Activated naive CD8-positive, alpha-beta T cell treated with anti-CD3 and anti-CD28 coated beads, Interleukin-2, amount 50 U/mL, for 16 hours (primary cell): ENCODE measurements at places on chromosomes 13 and 19.

DNA sequence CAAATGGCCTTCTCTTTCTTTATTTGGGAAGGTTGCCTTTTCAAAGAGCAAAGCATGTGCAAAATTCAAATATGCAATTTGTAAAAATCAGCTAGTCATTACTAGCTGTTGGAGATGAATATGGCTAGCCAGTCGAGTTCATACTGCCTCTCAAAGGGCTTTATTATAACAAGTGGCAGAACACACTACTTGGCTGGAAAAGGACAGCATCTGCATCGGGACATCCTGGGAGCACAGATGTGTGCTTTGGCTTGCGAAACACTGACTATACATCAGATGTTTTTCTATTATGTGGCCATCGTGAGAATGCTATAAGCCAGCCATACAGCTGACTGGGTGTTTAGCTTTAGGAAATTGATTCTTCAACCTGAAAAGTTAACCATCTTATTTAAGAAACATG is 424.2 kb downstream of the KCTD12 start:
- DNase-seq, result no peak

DNA sequence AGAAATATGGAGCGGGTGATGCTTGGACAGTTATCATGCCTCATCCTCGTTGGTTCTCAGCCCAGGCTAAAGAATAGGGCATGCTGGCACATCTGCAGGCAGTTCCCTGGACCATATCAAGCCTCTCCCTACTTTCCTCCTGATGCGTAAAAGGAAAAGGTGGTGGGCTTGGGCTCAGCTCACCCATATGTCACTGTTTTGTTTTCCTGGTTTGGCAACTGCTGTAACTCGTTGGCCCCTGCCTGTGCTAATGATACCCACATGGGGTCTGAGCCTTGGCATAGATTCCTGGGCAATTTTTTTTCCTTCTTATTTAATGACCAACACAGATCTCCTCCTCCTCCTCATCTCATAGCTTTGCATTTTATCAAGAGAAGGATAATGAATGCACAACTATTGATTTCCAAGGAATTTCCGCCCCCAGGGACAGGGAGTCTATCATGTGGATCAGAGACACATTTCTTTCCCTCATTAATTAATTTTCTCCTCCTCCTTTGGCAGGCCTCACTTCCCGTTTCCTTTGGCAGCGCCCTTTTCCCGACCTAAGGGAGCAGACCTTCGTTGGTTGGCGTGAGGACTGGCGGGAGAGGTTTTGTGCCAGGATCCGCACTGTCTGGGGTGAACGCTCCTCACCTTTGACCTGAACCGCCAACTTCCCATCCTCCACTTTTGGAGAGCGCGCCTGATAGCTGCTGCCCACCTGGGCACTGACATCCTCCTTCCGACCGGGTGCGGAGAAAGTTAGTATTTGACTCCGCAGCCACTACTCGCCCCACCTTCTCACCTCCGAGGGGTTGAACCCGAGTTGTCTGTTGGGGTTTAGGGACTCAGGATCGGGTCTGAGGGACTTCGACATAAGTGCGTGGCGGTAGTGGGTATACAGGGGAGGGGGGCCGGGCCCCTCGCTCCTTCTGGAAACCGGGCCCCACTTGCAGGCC is 3.4 kb upstream of the POU4F1 start:
- no peak for DNase-seq

GRCh38 chr13:82719987-82720386 is 1162.3 kb downstream of the SLITRK1 start:
- no peak for DNase-seq

DNA sequence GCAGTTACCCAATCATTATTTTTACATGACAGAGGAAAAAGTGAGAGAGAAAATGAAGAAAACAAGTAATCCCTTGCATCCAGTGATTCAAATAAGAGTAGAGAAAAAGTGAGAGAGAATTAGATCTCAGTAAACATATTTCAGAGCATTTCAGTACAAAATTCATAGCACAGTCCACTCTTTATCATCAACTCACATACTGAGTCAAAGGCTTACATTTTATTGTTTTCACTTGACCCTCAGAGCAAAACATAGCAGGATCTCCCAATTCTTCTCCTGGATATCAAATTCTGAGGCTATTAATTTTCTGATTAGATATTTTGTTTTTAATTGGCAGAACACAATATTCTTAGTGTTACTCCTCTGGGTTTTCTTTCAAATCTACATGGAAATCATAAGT is 1568.3 kb upstream of the PRR20A start:
- DNase-seq, result no peak

DNA sequence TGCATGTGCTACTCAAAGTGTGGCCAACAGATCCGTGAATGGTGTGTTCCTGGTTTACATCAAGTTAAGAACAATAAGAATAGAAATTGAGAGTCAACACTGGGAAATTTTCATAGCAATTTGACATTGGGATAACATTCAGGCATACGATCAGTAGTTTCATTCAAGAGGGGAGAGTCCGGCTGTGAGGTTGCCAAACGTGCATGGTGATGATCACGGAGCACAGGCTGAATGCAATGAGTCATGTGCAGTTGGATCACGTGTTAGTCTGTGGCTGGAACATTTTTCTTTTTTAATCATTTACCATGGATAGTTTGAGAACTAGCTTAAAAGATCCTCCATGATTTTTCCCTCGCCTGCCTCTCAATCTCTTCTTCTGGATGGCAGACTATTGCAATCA is 2.5 kb upstream of the DCT start:
- DNase-seq, result no peak

DNA sequence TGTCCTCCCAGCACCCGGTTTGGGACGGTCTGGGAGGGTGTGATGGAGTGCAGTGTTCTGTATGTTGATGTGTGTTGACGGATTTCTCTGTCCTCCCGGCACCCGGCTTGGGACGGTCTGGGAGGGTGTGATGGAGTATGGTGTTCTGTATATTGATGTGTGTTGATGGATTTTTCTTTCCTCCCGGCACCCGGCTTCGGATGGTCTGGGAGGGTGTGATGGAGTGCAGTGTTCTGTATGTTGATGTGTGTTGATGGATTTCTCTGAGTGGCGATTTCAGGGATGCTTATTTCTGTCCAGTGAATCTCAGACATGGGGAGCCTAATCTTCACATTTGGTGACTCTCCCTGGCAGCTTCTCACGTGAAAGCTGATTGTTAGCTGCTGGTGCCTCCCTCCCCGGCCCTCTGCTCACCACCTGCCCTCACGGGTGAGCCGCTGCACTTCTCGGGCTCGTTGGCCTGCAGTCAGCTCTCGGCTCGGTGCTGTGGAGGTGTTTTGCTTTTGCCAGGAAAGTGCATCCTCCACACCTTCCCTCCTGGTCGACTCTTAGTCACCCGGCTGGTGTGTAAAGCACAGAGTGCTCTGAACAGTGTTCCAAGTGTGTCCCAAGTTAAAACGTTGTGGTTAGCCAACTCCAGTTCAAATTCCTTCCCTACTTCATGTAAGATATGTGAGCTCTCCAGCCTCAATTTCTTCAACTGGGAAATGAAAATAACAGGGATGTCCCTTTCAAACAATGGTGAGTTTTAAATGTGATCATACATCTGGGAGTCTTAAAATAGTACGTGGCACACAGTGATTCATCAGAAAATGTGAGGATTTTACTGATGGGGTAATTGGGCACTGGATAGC is 54.6 kb downstream of the ATP11A start:
- no peak for DNase-seq

- no peak for DNase-seq
Observed at GRCh38 chr19:22945560-22945959, 57.4 kb downstream of the ZNF728 start.

DNA sequence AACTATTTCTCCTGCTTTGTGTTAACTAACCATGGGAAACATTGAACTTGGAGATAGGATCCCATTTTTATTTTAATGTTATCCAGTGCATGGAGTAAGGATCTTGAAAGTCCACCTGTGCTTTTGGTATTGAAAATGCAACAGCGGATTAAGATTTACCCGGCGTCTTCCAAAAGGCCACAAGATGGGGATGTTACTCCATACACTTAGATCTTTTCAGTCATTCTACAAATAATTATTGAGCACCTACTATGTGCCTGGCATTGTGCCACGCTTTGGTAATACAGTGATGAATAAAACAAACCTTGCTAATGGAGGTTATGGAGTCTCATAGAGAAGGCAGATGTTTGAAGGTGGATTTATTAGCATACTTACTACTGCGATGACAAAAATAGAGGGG is 56.9 kb downstream of the RFC3 start:
- no peak for DNase-seq

DNA sequence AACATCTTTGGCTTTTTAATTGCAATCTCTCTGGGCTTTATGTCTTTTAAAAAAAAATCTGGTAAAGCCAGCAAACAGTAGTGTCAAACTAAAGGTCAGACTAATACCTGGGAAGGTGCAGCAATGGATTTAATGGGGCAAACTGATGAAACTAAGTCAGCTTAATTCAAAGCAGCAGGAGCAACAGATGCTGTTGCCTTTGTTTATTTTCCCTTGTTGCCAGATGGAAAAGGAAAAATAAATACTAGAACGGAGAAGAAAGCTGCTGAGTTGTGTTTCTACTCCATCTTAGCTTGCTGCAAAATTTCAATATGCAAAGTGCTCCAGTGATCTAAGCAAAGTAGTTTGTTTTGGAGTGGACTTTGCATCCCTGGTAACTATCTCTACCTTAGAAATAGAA is 1097.8 kb downstream of the PCDH17 start:
- no peak for DNase-seq

- no peak for DNase-seq
Observed at GRCh38 chr19:17468302-17469091, 1.8 kb upstream of the SLC27A1 start.

DNA sequence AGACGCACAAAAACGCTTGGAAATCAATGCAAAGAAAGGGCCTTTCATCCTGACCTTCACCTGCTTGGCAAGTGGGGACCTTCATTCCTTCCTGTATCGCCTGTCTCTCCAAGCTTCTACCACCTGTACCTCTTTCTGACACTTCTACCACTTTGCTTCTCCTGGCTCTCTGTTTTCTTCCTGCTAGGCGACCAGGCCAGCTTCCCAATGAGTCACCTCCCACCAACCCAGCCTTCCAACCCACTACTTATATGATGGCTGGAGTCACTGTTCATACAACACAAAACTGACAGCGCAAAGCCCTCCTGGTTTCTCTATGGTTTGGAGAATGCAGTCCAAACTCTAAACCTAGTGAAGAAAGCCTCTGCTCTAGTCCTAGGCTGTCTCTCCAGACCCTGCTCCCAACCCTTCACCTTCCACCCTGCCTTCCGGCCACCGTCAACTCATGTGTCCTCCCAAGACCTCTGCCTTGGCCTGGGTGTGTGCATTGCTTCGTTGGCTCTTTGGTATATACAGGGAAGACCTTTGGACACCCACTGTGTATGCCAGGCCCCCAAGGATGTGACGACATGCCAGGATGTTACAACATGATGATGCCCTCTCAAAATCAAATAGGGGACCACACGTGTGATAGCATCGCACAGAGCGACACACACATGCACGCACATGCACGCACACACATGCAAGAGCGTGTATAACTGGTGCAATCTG is 148.5 kb downstream of the STK24 start:
- no peak for DNase-seq

DNA sequence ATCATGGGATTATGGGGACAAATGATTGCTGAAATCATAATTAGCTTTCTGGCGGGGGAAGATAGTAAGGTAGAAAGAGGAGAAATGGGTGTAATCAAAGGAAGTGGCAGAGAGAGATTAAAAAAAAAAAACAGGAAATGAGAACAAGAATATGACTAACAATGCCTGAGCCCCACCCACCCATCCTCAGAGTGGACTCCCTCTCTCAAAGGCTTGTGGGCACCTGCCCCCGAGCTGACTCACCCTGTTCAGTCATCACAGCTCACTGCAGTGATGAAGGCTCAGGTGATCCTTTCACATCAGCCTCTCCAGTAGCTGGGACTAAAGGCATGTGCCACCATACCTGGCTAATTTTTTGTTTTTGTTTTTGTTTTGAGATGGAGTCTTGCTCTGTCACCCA is 26.4 kb upstream of the TPT1 start:
- DNase-seq, result peak; percentile 88

DNA sequence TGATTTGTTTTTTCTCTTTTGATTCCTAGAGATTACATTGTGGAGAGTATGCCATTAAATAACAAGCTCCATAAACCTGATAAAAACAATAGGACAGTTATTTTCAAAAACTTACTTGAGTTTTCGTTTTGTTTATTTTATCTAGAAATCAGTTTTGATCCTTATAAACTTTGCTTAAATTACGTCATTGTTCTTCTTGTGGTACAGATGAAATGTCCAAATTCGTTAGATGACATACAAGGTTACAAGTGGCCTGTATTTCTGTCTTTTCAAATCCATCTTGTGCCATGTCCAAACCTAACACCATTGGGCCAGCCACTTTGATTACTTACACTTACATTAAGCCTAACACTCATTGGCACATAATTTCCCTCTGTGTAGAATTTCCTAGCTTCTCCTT is 372.0 kb downstream of the PCDH9 start:
- no peak for DNase-seq

GRCh38 chr13:66745307-66745706 is 484.8 kb downstream of the PCDH9 start:
- no peak for DNase-seq

DNA sequence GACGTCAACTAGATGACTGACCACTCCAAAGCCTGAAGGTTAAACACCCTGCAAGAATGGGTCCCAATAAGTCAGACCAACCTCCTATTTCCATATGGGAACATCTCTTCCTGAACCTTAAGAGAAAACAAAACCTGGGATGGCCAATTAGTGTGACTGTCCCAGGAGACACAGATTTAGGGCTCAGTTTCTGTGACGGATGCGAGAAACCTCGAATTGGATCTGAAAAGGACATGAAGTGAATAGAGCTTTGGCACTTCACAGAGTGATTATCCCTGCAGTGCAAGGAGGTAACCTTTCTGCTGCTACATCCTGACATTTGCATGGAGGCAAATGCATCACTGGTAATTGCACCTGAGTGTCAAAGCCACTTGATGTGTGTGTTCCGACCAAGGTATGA is 442.2 kb upstream of the KLF12 start:
- DNase-seq, result no peak

DNA sequence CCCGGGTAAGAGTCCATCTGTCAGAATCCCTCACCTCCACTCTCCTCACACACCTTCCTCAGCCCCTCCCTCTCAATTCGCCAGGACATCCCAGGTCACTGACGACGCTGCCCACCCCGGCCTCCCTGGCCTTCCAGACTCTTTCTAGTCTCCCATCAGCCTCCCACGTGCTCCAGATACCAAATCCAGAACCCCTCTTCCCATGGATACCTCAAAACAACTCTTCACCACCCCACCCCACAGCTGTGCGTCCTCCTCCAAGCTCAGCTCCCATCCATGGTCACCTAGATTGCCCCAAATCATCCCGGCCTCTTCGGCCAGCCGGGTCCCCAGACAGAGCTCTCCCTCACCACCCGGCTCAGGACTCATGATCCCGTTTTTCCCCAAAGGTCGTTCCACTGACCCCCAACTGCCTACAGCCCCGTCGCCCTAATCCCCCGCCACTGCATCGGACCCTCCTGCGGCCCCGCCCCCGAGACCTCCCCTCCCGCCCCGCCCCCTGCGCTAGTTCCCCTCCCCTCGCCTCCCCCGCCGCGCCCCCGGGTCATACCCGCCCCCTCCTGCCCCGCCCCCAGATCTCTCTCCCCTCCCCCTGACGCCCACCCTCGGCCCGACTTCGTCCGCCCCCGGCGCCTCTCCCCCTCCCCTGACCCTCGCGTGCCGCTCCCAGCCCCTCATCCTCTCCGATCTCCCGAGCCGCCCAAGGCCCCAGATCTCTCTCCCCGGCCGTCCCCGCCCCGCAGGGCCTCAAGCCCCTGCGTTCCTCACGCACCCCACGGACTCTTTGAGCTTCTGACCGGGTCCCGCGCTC is 546 bp downstream of the UBXN6 start:
- no peak for DNase-seq

- no peak for DNase-seq
Observed at GRCh38 chr19:41553804-41554203, 22.2 kb upstream of the CEACAM21 start.
